ENCODE measurements at places on chromosomes 4 and X.

DNA sequence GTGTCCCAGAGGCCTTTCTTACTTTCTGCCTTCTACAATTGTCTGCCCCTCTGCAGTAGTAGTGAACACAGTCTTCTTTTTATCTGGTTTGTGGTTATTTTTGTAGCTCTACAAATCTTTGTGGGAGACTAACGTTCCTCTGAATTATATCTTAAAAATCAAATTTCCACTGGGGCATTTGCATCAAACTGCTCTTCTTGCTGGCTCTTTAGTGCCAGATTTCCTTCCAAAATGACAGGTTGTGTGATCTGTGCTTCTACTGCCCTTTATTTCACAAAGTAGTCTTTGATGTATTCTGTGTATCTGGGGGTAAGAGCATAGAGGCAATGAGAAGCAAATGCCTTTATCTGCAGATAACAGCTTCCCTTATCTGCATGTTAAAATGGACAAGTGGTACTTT is 34.5 kb downstream of the TSPAN7 start:
- DNase-seq: no peak

DNA sequence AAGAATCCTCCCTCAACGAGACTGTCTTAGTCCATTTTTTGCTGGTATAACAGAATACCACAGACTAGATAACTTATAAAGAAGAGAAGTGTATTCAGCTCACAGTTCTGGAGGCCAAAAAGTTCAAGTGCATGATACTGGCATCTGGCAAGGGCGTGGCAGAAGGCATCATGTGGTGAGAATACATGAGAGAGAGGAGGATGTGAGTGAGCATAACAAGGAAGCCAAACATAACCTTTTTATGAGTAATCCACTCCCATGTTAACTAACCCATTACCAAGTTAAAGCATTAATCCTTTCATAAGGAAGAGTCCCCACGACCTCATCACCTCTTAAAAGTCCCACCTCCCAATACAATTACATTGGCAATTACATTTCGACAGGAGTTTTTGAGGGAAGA is 504.6 kb downstream of the IQCM start:
- no peak for DNase-seq

- no peak for DNase-seq
These were observed 5.3 kb downstream of the OCRL start for GRCh38 chrX:129545408-129545807.

DNA sequence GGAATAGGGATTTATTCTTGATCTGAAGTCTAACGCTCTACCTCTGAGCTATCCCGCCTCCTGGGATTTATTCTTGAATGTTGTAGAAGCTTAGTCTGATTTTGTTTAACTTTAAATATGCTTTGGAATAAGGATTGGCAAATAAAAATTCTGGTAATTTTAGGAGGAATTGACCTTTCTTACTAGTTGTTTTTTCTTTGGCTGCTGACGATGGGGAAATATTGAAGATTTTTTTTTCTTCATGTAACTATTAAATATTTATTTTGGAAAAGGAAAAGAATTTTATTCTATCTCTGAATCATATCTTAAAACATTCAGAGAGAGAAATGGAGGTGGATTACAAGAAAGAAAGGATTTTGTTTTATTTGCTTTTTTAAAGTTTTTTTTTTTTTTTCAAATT is 122.9 kb downstream of the PDLIM5 start:
- no peak for DNase-seq

- no peak for DNase-seq
These were observed 84.0 kb upstream of the JADE1 start for GRCh38 chr4:128725405-128726055.

DNA sequence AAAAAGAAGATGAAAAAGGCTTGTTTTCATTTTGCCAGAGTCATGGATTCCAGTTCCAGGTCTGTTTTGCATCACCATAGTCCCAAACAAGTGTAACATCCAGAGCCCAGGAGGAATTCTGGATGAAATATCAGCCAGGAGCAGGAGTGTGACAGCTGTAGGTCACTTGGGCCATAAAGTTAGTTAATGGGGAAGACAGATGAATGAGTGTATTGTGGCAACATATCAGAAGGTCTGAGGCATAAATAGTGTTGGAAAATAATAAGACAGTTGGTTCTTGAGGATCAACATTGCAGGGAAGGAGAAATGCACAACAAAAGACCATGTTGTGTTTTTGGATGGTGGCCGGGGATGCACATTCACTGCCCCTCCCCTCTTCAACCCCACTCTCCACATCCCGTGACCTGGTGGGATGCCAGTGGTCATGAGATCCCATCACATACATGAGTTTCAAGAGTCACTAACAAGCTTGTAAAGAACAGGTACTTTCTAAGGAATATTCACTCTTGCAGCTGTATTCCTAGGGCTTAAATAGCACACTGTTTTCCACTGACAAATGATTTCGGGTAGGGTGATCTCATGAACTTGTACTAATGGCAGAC is 83.1 kb upstream of the IGFBP7 start:
- DNase-seq: no peak

- DNase-seq: no peak
These were observed 21.9 kb downstream of the PIN4 start for GRCh38 chrX:72203421-72203820.

DNA sequence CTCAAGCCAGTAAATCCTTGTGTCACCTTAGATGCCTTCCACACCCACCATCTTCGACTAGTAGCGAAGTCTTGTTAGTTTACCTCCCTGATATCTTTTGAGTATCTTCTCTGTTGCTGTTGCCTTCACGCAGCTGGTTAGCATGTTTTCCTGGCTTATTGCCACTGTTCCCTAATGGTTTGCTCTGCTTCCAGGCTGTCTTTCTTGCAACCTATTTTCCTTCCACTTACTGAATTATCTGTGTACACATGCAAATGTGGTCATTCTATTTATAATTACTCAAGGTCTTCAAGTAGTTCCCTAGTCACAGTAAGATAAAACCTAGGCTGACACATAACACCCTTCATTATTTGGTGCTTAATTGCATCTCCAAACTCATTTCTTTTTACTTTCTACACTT is 89.5 kb downstream of the UGT8 start:
- no peak for DNase-seq

- DNase-seq: no peak
These were observed at the start of gene FGF5 for GRCh38 chr4:80266253-80266901. Gene FGF5 (plus strand): TSS chr4:80266664. CDS start chr4:80266825, 161 bp downstream.

GRCh38 chrX:39133971-39134370 is 332.7 kb downstream of the MID1IP1 start:
- DNase-seq: no peak

DNA sequence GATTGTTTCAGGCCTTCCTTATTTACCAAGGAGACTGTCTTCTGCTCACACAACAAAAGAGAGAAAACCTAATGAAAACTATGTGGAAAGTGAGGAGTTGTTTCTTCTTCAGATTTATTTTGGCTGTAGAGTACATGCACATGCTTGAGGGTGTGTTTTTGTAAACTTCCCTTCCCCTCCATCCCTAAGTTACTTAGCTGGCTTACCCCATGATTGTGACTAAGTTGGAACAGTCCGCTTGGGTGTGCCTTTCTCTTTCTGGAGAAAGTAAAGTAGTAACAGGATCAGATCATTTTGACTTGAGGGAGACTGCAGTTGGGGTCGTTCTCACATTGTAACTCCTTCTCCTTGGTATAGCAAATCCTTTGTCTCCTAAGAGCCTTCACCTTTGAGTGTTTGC is 155.9 kb downstream of the RTL9 start:
- DNase-seq: no peak

GRCh38 chrX:135345107-135345589 is 35.9 kb downstream of the ETDC start:
- no peak for DNase-seq

- no peak for DNase-seq
These were observed 221.0 kb downstream of the ANKRD50 start for GRCh38 chr4:124491361-124492145.

DNA sequence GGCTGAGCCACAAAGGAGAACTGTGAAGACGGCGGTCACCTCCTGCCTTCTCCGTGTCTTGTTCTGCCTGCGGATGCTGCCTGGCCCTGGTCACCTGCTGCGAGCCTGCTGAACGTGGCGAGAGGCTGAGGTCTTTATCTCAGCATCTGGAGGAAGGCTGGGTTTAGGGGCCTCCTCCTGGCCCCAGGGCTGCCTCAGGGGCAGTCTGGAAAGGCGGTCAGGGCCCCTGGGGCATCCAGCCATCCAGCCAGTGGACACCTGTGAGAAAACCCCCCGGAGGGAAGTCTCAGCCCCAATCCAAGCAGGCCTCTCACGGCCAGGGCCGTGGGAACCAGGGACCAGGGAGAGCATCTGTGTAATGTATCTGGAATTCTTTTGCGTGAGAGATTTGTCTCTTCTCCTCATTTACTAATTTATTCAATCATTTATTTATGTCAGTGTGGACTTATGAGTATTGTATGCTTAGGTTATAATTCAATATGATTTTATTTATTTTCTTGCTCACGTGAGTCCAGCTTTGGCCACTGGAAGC is 11.3 kb downstream of the PDE6B start:
- no peak for DNase-seq

- DNase-seq: peak; percentile 88
These were observed 1.7 kb downstream of the PRAF2 start for GRCh38 chrX:49071877-49072711.

DNA sequence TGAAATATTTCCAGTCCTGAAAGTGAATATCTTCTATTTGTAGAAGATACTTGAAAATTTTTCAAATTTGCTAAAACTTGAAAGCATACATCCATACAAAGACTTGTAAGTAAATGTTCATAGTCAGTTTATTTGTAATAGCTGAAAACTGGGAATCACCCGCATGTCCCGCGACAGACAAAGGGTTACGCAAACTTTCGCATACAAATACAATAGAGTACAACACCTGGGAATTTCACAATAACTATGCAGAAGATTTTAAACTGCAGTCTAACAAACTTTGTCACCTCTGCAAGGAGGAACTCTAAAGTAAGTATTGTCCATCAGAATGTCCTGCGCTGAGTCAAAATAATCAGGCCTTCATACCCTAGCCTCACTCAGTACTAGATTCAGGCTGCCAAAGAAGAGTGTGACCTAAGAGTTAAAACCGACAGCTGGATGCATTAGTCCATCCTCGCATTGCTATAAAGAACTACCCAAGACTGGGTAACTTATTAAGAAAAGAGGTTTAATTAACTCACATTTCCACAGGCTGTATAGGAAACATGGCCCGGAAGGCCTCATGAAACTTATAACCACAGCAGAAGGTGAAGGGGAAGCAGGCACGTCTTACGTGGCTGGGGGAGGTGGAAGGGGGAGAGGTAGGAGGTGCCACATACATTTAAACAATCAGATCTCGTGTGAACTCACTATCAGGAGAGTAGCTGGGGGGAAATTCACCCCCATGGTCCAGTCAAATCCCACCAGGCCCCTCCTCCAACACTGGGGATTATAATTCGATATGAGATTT is 60.4 kb downstream of the MMRN1 start:
- no peak for DNase-seq

DNA sequence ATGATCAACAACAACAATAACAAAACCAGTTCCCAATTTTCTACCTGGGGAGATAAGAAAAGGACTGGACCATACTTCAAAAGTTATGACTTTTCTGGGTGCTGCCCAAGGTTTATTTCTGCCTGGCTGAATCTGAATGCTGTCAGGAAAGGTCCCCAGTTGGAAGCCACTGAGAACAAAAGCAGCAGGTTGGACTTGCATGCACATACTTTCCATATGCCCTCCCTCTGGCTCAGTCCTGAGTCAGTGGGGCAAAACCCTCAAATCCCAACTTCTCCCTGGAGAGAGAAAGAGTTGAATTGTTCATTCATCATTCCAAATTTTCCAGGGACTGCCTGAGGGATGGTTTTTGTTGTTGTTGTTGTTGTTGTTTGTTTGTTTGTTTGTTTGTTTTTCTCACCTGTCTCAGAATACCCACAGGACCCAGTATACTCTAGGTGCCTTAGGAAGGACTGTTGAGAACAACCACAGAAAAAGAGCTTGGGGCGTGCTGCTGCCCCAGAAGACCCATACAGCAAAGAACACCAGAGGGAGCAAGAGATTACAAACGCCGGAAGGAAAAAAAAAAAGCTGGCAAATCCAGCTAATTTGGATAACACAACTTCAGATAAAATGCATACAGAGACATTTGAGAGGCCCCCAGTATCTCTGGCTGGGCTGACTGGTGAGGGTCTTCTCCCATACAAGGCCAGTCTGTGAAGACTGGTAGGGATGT is 138.9 kb upstream of the INPP4B start:
- no peak for DNase-seq

GRCh38 chr4:174266416-174266815 is 17.1 kb downstream of the FBXO8 start:
- DNase-seq: no peak

- no peak for DNase-seq
These were observed 520 bp downstream of the ACOX3 start for GRCh38 chr4:8439914-8440491.

- DNase-seq: no peak
These were observed 721 bp downstream of the FAM184B start for GRCh38 chr4:17780501-17781299.

Data from vagina (tissue), 2 donors.